ENCODE measurements at places on chromosomes 7 and 10. TPM values are rescaled to one million over a fixed set of nuclear protein-coding genes. Genes with fewer than 3 reads are reported as not detected.

DNA sequence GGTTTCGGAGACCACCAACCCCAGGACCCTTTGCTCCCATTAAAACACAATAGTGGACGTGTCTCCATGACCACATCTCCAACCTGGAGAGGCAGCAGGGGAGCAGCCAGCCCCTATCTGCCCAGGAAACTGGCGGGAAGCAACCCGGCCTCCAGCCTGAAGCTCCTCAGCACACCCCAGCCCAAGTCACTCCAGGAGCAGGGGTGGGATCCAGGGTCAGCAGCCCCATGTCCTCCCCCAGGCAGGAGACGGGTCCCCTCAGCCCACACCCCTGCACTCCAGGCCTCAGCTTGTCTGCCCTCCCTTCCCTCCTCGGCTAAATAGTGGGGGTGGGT is 601 bp downstream of the ADAM8 start:
- no peak for DNase-seq

- peak; percentile 78 for DNase-seq
Observed at GRCh38 chr7:130909881-130910672, 176.1 kb upstream of the KLF14 start.

CCDC201 gene
- not detected for total RNA-seq

AS3MT gene
- total RNA-seq = 0.34 TPM

AVL9 gene
- total RNA-seq = 28.2 TPM

- no peak for DNase-seq
Observed at GRCh38 chr7:145986248-145986874, 130.2 kb upstream of the CNTNAP2 start.

Measured in astrocyte (in vitro differentiated cells and primary cell).